ENCODE measurements at places on chromosomes 5 and 9.

- DNase-seq: no peak
These were observed 352.6 kb upstream of the PANK3 start for GRCh38 chr5:168931638-168932345.

- DNase-seq: no peak
These were observed 104.7 kb downstream of the ADAMTS2 start for GRCh38 chr5:179240561-179240960.

- no peak for DNase-seq
These were observed 534.8 kb downstream of the PSAT1 start for GRCh38 chr9:78831726-78832125.

GRCh38 chr5:31807789-31808540 is 169.0 kb downstream of the PDZD2 start:
- DNase-seq: no peak

DNA sequence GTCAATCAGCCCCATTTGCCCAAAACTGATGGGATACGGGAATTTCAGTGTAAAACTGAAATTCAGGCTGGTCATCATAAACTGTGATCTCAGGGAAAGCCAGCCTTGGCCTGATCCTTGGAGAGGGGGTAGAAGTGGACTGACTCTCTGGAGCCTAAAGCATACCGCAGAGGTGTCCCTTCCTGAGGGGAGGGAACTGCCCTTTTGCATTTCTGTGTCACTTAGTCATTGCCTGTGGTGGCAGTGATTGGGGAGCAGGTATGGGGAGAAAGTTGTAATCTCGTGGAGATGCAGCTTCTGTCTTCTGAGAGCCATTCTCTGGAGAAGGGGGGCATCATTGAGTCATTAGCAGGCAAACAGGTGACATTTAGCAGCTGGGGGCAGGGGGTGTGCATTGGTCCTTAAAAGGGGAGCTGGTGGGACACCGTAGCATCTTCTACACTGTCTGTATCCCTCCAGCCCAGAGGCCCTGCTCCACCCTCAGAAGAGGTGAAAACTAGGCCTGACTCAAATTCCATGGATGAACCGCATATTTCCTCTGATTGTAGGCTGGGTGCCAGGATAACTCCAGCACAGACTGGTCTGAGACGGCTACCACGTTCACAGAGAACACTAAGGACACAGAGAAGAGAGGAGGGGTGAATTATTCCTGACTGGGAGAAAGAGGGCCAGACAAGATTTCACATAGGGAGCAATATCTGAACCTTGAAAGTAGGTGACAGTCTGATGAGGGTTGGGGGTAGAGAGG is 143.3 kb downstream of the SEC61B start:
- DNase-seq: no peak

- no peak for DNase-seq
These were observed 466.2 kb downstream of the ENC1 start for GRCh38 chr5:74174366-74174765.

GRCh38 chr9:137679695-137680305 is 61.0 kb downstream of the EHMT1 start:
- no peak for DNase-seq

- DNase-seq: no peak
These were observed 126.7 kb downstream of the FOXD1 start for GRCh38 chr5:73321757-73322436.

GRCh38 chr5:167578977-167579692 is 712.3 kb upstream of the WWC1 start:
- no peak for DNase-seq

DNA sequence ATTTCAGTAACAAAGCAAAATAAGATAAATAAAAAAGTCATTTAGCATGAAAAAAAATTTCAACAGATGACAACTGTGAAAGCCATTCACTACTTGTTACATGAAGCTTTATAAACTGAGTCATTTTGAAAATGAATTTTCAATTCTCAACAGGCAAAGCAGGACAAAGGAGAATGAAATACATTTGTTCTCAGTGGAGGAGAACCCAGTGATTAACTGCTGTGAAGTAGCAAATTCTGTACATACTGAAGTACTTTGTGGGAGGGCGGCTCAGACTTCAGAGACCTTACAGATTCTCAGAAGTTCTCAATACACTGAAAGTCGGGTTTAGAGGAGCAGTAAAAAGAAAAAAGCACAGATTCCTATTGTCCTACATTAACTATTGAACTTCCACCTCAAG is 21.7 kb downstream of the SKIC3 start:
- no peak for DNase-seq

DNA sequence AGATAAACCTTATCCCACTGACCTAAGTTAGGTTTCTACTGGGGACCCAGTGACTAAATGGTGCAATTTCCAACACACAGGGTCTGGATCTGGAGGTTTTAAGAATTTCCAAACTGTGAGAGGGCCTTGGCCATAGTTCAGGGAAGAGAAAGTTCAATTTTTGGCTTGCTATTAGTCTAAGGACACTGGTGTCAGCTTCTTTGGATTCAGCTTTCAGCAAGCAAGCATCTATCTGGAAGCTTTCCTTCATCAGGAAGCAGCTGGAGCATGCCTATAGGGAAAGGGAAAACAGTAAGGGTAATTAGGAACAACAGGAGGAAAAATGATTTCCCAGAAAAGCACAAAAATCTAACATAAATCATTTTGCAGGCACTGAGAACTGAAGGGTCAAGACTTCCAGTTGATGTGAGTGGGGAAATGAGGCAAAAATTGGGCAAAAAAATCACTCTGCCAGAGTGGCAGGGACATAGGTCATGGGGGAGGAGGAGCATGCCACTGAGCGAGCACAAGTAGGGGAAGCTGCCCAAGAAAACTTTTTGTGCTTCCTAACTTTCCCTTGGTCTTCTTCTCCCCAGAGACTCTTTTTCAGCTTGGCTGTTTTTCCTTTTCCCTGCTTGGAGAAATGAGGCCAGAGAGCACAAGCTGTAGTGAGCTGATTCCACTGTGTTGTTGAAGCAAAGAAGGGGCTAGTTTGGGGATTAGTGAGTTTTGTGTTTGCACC is 299.6 kb downstream of the FGF10 start:
- no peak for DNase-seq

GRCh38 chr5:125551246-125551645 is 804.8 kb upstream of the ZNF608 start:
- DNase-seq: no peak

GRCh38 chr9:72271613-72272478 is 93.2 kb downstream of the ZFAND5 start:
- peak; percentile 61 for DNase-seq

GRCh38 chr5:67963789-67964519 is 251.6 kb upstream of the PIK3R1 start:
- DNase-seq: no peak

- no peak for DNase-seq
These were observed 3.7 kb downstream of the SURF4 start for GRCh38 chr9:133372144-133372543.

- DNase-seq: no peak
These were observed 71.1 kb upstream of the LRRTM2 start for GRCh38 chr5:138946241-138946623.

- no peak for DNase-seq
These were observed 915.7 kb downstream of the EFNA5 start for GRCh38 chr5:106755066-106755465.

DNA sequence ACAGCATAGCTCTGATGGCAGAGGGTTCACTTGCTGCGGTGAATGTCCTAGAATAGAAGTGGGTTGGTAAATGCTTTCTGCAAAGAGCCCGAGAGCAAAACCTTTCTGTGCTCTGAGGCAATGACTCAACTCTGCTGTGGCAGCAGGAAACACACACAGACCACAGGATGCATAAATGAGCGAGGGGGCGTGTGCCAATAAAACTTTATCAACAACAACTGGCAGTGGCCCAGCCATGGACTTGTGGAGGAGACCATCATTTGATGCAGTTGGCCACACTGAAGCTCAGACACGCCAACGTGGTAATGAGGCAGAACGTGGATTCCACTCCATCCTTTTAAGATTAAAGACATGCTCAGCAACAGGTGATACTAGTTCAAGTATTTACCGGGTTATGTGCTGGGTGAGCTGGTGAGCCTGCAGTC is 6.8 kb downstream of the MRPL36 start:
- no peak for DNase-seq

- DNase-seq: no peak
These were observed 759.2 kb downstream of the TLR4 start for GRCh38 chr9:118463419-118463818.

GRCh38 chr9:37324691-37325490 is 97.6 kb upstream of the GRHPR start:
- no peak for DNase-seq

DNA sequence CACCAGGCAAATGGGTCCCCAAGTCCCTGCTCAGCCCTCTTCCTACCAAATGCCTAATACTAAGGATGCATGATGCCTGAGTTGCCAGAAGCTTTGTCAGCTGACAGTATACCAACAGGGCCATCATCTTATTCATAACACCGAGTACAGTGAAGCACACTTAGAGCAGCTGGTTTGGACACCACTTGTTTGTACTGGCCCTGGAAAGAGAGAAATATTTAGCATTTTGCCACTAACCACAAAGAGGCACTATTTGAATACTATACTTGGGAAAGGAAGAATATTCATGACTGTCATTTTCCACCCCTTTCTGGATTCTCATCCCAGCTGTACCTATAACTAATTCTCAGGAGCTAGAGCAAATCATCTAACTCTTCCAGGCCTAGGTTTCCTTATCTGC is 364.4 kb upstream of the KIF2A start:
- no peak for DNase-seq

Data from NCI-H1930 (cell line).